ENCODE measurements at places on chromosomes 13 and 19. TPM values are rescaled to one million over a fixed set of nuclear protein-coding genes. Genes with fewer than 3 reads are reported as not detected.

The FCAR gene
- total RNA-seq = 0.41 TPM

DNA sequence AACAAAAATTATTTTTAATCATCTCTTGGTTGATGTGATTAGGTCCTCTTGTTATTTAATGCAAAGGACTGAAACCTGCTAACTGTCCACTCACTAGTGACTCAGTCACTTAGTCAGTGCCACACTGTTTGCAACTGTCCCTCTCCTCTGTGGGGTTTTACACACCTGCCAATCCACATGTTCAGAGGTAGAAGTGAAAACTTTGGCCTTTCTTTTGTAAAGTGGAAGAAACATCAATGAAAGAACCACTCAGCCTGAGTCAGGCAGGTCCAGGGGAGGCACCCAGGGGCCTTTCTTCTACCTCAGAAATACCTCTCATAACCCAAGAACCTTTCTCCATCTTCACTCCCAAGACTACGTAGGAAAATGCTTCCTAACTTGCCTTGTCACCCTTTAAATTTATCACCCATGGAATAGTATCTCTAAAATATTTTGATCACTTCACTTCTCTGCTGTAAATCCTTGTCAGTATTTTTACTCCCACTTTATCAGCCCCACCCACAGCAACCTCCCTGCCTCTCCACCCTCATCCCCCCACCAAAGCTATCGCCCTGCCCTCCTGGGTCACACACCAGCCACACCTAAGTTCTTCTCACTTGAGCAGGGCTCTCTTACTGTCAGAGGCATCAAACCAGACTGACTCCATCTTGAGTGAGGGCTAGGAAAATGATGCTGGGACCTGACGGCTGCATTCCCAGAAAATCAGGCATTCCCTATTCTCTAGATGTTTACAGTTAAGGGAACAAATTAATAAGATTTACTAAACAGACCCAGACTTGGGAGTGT is 29.6 kb upstream of the EEF1AKMT1 start:
- DNase-seq = no peak
- peak overlapping the region; percentile 52 for H3K27ac ChIP-seq
- peaks cover 28% of the 10 kb centered on the region for H3K36me3 ChIP-seq
- H3K27me3 ChIP-seq = no peaks in the 10 kb centered on the region
- no peak overlapping the region for H3K4me3 ChIP-seq
- H3K4me1 ChIP-seq = no peaks in the 10 kb centered on the region

- no peak overlapping the region for H3K4me3 ChIP-seq
- H3K4me1 ChIP-seq = peaks cover 3% of the 10 kb centered on the region
- no peak overlapping the region for H3K27ac ChIP-seq
- H3K36me3 ChIP-seq = no peaks in the 10 kb centered on the region
- DNase-seq = no peak
Measured at GRCh38 chr13:113996912-113997745, 23.3 kb upstream of the C13orf46 start.

- H3K27ac ChIP-seq = no peak overlapping the region
- no peak for DNase-seq
- peaks cover 3% of the 10 kb centered on the region for H3K36me3 ChIP-seq
- H3K4me1 ChIP-seq = peaks cover 23% of the 10 kb centered on the region
Measured at GRCh38 chr19:3609779-3610719, 3.4 kb upstream of the TBXA2R start.

DNA sequence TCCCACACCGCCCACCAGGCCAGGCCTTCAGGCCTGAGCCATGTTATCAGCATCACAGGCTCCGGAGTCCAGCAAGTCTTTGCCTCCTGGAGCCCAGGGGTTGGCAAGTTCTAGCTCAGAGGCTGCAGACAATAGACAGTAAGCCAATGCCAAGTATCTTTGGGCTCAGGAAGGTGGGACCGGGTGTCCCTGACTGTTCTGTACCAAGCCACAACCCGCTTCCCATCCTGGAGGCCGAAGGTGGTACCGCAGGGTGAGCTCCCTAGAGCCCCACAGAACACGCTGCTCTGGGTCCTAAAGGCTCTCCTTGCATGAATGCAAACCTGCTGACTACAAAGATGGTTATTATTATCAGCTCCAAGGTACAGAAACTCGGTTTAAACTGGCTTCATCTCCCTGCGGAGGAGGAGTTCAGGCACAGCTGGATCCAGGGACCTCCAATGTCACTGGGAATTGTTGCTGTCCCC is 5.5 kb upstream of the FSTL3 start:
- H3K27me3 ChIP-seq = peaks cover under 1% of the 10 kb centered on the region
- no peaks in the 10 kb centered on the region for H3K36me3 ChIP-seq
- H3K27ac ChIP-seq = no peak overlapping the region
- no peak for DNase-seq
- peaks cover 3% of the 10 kb centered on the region for H3K4me1 ChIP-seq
- no peak overlapping the region for H3K4me3 ChIP-seq

Measured in gastrocnemius medialis (tissue), 4 donors.